ENCODE measurements at places on chromosomes 7 and 10. TPM values are rescaled to one million over a fixed set of nuclear protein-coding genes. Genes with fewer than 3 reads are reported as not detected.

SPDYE1 gene
- not detected for total RNA-seq

WNT8B gene
- total RNA-seq: not detected

PYROXD2 gene
- total RNA-seq: 0.54 TPM

TMEM140 gene
- total RNA-seq: 21.2 TPM

HABP2 gene
- total RNA-seq: not detected

NPM3 gene
- 53.3 TPM for total RNA-seq

CAV2 gene
- 151 TPM for total RNA-seq

IGFBP1 gene
- not detected for total RNA-seq

VAX1 gene
- total RNA-seq: not detected

MCM7 gene
- 146 TPM for total RNA-seq

FAM53B gene
- total RNA-seq: 16.7 TPM

MYO3A gene
- total RNA-seq: not detected

SPDYE9 gene
- total RNA-seq: not detected

EPDR1 gene
- 66.3 TPM for total RNA-seq

PRSS1 gene
- total RNA-seq: not detected

TMEM213 gene
- total RNA-seq: not detected

PON1 gene
- total RNA-seq: not detected

XRCC2 gene
- 9.4 TPM for total RNA-seq

CCDC71L gene
- 220 TPM for total RNA-seq

SFMBT2 gene
- total RNA-seq: 2.0 TPM

HOXA11 gene
- 1.1 TPM for total RNA-seq

PAPOLB gene
- total RNA-seq: not detected

MYL10 gene
- not detected for total RNA-seq

CRYGN gene
- not detected for total RNA-seq

TYW1B gene
- total RNA-seq: 0.89 TPM

AKR1C3 gene
- 9.6 TPM for total RNA-seq

SEMA3A gene
- 20.1 TPM for total RNA-seq

Measured in M059J (cell line).